ENCODE measurements at places on chromosomes 11 and 22.
A peak's percentile ranks its signal among the peaks of the same experiment; 100 is the strongest.

DNA sequence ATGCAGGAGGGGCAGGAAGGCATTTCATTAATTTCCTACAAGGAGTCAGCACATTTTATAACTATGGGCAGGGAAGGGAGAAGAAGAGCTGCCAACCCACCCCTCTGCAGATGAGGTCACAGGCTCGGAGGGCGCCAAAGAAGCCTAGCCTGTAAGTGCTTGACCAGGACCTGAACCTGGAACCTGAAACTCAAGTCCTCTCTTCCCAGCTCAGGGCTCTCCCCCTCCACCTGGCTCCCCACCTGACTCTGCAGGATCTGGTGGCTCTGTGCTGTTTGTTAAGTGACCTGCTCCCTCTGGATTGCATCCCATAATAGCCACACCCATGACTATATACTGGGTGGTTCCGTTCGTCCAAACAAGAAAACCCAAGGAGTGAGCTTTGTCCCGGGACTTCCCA is 27.3 kb downstream of the SCGB1A1 start:
- DNase-seq: no peak

GRCh38 chr22:32123657-32124056 is 35.4 kb downstream of the C22orf42 start:
- no peak for DNase-seq

DNA sequence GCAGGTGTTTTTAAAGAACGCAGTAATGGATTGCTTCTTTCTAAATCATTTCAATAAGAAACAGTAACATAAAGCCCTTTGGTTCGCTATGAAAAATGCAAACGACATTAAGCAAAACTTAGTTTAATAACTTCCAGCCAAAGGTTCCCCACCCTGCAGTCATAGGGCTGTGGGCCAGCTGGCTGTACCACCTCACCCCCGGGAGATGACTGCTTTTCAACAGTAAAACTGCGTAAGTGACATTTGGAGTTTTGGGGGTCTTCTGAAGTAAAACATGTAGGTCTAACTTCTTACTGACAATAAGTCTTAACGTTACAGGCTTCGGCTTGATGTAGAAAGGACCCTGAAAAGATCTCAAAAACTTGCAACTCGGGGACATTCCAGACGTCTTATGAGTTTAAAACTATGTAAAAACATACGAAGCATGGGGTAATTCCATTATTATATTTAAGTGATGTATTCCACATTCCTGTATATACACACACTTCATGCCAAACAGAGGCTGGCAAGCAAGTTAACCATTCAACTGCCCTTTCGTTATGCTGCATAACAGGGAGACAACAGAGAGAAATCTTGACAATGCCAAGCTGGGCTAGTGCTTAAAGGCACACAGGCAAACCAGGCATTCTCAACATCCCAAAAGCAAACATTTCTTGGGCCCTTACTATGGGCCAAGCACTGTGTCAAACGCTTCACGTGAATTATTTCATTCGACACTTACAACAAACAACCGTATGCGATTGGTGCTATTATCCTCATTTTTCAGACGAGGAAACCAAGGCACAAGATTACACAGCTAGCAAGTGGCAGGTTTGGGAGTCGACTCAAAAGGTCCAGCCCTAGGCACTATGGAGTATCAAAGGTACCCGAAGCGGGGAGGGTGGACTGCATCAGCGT is 1.2 kb downstream of the MRTFA start:
- DNase-seq: no peak

GRCh38 chr11:22829231-22830081 is at the start of gene SVIP:
Gene SVIP, minus strand, starts transcription at chr11:22829801. Its CDS starts 53 bp downstream, at chr11:22829748.
- DNase-seq: peak; percentile 77

DNA sequence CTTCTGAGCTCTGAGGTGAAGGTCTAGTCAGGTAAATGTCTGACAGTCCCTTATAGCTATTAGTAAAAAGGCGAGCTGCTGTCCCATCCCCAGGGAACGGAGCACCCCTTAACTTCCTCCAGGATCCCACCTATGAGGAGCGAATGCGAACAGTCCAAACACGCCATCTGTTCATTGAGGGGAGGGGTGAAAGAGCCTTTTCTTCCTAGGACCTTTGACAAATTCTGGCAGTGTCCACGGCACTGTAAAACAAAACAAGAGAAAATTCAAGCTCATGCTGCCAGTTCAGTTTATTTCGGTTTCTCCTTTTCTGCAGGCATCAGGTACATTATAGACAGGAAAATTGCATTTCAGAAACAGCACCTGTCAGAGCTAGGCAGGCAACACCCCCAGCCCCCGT is 253.8 kb upstream of the CADM1 start:
- DNase-seq: no peak

DNA sequence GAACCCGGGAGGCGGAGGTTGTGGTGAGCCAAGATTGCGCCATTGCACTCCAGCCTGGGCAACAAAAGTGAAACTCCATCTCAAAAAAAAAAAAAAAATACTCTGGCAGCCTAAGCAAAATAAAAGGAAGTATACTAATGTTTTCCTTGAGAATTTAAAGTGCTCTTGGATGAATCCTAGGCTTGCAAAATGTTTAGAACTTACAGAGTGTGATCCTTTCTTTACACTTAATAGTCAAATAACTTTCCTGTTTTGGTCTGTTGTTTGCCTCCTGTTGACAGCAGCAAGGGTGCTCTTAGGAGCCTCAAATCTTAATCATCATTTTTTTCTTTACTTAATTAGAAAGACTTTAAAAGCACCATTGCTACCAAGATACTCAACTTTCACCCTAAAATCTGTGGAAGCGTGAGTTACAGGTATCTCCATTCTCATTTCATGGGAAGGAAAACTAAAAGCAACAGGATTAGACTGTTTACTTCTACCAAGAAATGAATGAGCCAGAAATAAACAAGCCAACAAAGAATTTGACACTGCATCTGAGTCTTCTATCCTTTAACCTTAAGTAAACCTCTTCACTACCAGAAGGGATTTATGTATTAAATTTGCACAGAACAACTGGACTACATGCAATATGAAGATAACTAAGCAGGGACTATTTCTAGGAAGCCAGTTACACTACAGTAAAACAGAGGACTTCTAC is 38.7 kb upstream of the CRTAM start:
- DNase-seq: no peak

GRCh38 chr11:18720808-18721560 is 5.0 kb downstream of the IGSF22 start:
- peak; percentile 79 for DNase-seq

DNA sequence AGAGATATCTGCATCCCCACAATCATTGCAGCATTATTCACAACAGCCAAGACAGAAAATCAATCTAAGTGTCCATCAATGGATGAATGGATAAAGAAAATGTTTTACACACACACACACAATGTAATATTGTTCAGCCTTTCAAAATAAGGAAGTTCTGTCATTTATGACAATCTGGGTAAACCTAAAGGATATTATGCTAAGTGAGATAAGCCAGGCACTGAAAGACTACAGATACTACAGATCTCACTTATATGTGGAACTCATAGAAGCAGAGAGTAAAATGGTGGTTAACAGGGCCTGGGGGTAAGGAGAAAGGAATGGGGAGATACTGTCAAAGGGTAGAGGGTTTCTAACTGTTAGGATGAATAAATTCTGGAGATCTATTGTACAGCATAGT is 36.0 kb upstream of the EED start:
- no peak for DNase-seq

Measured in stimulated activated CD8-positive, alpha-beta memory T cell treated with anti-CD3 and anti-CD28 coated beads, Interleukin-15, amount 100 ng/mL, for 4 hours (primary cell).